Progenitor cell of endocrine pancreas (in vitro differentiated cells): ENCODE measurements at places on chromosomes 12 and 14. TPM values are rescaled to one million over a fixed set of nuclear protein-coding genes. Genes with fewer than 3 reads are reported as not detected.

The KRT75 gene
- not detected in 2 replicates for total RNA-seq

The LEMD3 gene
- 38.9 and 40.2 TPM in 2 replicates for total RNA-seq

The HCFC2 gene
- total RNA-seq = 10.2 and 11.4 TPM in 2 replicates

The CLEC9A gene
- not detected in 2 replicates for total RNA-seq

The SLC16A7 gene
- total RNA-seq = 6.2 and 6.5 TPM in 2 replicates

The XPOT gene
- 65.4 and 73.6 TPM in 2 replicates for total RNA-seq

The SLC10A1 gene
- not detected in 2 replicates for total RNA-seq

The PTHLH gene
- total RNA-seq = 0.93 and 1.3 TPM in 2 replicates

The CD9 gene
- total RNA-seq = 6.0 and 10.8 TPM in 2 replicates

The FGD6 gene
- total RNA-seq = 62.7 and 68.2 TPM in 2 replicates

The CD69 gene
- not detected in 2 replicates for total RNA-seq

The TNFRSF1A gene
- total RNA-seq = 67.5 and 68.8 TPM in 2 replicates

GRCh38 chr14:93347850-93348249 is 868 bp downstream of the COX8C start:
- DNase-seq = no peak

DNA sequence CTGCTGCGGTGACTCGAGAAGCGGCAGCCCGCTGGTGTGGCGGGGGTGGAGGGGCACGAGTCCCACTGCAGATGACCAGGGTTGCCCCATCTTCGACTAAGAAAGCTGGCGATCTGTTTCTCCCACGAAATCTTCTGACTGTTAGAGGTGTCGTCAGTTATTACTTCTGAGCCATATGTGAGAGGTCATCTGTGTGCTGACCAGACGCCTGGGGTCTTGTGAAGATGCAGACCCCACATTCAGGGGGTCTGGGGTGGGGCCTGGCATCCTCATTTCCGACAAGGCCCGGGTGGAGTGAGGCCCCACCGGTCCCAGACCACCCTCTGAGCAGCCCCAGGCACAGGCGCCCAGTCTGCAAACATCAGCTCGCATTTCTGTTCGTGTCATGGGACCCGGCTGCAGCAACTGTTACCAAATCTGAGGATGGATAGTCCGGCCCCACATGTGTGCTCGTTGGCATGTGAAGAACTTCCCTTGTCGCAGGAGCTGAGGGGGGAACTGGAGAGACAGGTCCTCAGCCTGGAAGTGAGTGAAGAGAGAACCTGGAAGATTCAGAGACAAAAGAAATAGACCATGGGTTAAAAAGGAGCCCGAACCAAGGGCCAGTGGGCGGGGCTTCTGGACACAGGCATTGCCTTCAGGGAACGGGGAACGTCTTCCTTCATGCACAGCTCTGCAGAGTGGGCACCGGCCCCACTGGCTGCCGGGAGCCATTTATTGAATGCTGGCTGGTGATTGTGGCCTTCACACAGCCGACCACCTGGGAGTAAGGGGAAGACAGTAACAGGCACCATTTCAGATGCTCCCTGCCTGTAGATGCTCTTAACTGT is 135.2 kb downstream of the ADGRD1 start:
- DNase-seq = peak; percentile 6

- DNase-seq = no peak
Measured at GRCh38 chr12:67720351-67720856, 71.9 kb downstream of the DYRK2 start.

DNA sequence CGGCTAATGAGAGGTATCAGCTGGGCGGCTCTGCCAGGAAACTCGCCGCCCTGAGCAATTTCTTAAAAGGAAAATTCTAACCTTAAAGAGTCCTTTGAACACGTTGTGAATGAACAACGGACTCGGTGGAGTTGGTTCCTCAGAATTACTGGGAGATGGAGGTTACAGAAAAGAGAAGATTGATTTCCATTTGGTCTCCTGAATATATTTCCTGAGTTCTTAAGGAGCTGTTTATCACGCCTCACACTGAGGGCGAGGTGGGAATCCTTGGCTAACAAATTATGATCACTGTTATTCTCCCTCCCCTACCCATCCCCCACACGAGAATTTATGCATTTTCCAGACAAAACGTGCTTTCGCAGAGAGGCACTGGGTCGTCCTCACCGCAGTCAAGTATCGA is 194.5 kb upstream of the C14orf180 start:
- DNase-seq = no peak

DNA sequence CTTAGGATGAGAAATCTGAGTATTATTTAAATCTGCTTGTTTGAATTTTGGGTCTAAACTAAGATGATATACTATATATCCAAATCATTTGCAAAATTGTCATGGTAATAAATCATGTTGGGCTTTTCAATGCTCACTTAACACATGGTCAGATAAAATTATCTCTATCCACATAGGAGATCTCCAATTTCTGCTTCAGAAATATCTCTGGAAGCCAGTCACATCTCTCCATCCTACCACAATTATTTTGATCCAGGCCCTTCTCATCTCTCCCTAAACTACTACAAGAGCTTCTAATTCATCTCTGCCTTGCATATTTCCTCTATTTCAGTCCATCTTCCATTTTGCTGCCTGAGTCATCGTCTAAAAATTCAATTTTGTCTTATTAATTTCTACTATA is 3.8 kb downstream of the DCN start:
- DNase-seq = no peak

DNA sequence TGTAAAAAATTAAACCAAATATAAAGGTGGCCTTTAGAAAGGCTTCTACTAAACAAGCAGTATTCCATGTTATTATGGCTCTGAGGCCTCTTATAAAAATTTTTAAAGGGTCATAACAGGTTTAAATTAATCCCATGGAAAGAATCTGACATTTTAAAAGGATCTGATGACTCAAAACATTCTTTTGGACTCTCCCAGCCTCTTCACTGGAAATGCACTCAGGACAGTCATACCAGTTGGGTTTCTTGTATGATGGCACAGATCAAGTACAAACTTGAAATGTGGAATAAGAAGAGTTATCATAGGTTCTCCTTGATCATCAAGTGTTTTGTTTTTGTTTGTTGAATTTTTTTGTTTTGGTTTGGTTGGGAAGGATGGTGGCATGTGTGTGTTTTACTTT is 50.8 kb downstream of the PPP2R5E start:
- DNase-seq = no peak

- DNase-seq = no peak
Measured at GRCh38 chr12:88383405-88383804, 196.9 kb downstream of the KITLG start.

GRCh38 chr12:68539615-68539952 is 71.1 kb upstream of the RAP1B start:
- DNase-seq = no peak

GRCh38 chr14:87630846-87631245 is 362.1 kb downstream of the GALC start:
- DNase-seq = no peak

DNA sequence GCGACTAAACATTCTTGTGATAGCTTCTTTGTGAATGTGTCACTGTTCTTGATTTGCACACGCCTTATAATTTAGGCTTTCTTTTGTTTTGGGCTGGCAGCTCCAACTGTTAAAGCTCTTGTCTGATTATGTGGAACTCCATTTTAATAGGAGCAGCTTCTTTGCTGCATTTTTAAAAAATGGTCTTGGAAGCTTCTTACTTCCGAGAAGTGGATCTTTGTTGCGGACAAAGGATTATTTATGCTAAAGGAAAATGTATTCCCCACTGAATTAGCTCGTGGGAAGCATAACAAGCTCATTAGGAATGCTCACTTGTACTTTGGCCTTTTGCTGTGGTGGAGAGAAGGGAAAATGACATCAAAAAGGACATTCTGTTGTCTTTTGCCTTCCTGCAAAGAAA is 20.0 kb downstream of the GAS2L3 start:
- no peak for DNase-seq

DNA sequence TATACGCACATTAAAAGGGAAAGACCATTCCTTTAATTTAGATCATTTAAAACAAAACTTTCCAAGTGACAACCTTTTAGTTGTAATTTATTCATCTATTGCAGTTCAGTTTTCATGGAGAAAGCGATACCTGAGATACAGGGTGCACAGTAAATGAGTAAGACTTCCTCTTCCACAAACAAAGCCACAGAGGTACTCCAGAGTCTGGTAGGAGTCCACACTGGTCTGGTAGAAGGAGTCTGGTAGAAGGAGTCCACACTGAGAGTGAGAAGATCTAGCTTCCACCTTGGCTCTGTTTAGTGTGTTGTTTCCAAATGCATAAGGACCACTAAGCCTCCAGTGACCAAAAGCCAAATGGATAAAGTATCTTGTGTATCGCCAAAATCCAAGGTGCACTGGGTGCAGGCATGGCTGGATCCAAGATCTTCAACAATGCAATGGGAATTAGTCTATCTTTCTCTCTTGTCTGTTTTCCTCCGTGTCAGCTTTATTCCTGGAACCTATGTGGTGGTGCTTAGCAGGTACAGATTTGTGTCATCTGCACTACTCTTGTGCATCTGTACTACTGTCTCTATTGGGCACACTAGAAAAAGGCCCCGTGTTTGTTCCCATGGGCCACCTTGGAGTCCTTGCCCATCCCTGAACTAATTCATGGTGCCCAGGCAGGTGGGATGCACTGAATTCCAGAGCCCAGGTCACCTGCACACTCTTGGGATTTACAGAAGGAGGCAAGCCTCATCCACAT is 331.1 kb downstream of the BCL11B start:
- DNase-seq = no peak

- no peak for DNase-seq
Measured at GRCh38 chr14:82387699-82388098, 854.0 kb upstream of the SEL1L start.

- DNase-seq = no peak
Measured at GRCh38 chr14:67396381-67396970, 15.5 kb downstream of the PLEK2 start.

- no peak for DNase-seq
Measured at GRCh38 chr12:65896743-65897142, 72.5 kb downstream of the HMGA2 start.

GRCh38 chr12:69513297-69513696 is 43.1 kb downstream of the FRS2 start:
- no peak for DNase-seq

DNA sequence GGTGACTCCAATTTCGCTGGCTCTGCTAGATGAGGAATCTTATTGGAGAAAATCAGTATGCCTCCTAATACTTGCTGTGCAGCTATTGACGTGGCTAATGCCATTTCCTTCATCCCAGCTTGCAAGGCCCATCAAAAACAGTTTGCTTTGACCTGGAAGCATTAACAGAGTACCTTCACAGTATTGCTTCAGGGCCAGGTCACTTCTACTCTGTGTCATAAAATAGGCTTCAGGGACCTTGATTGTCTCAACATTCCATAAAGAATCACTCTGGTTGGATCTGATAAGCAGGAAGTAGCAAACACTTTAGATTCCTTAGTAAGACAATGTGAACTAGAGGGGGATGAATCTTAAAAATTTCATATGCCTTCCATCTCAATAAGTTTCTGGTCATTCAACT is 26.9 kb upstream of the ZNF641 start:
- DNase-seq = no peak

- DNase-seq = no peak
Measured at GRCh38 chr12:9646794-9647781, 22.4 kb upstream of the CLEC2D start.

DNA sequence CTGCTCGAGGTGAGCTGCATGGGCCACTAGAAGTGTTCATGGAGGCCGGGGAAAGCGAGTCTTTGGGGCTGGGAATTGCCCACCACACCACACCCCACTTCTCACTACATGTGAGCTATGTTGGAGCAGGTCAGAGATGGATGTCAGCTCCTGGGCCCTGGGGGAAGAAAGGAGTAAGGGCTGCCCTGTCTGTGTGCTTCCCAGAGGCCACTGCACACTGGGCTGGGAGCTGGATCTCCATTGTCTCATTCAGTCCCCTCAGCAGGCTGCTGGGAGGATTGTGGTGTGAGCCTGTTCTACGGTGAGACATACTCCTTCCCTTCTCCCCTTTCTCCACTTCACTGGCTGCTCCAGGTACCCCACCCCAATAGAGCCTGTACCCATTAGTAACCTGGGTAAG is 10.5 kb downstream of the FIGNL2 start:
- DNase-seq = no peak

GRCh38 chr14:34680806-34681479 is 33.5 kb downstream of the CFL2 start:
- DNase-seq = no peak

DNA sequence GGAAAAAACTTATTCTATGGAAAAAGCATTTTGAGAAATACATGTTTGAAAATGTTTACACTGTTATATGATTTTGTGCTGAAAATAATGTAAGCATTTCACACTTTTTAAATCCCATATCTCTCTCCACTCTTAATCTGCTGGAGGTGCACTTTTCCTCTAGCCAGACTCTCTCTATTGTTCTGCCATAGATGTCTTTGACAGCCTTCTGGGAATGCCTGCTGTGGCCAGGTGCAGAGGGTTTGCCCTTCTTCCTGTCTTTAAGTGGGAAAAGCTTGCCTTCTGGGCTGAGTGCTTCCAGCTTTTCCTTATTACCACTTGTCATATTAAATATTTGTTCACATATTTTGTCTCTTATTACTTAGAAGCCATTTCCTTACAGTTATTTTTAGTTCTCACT is 60.1 kb upstream of the PPM1H start:
- DNase-seq = no peak

GRCh38 chr14:73459959-73460358 is 1.6 kb upstream of the NUMB start:
- no peak for DNase-seq

DNA sequence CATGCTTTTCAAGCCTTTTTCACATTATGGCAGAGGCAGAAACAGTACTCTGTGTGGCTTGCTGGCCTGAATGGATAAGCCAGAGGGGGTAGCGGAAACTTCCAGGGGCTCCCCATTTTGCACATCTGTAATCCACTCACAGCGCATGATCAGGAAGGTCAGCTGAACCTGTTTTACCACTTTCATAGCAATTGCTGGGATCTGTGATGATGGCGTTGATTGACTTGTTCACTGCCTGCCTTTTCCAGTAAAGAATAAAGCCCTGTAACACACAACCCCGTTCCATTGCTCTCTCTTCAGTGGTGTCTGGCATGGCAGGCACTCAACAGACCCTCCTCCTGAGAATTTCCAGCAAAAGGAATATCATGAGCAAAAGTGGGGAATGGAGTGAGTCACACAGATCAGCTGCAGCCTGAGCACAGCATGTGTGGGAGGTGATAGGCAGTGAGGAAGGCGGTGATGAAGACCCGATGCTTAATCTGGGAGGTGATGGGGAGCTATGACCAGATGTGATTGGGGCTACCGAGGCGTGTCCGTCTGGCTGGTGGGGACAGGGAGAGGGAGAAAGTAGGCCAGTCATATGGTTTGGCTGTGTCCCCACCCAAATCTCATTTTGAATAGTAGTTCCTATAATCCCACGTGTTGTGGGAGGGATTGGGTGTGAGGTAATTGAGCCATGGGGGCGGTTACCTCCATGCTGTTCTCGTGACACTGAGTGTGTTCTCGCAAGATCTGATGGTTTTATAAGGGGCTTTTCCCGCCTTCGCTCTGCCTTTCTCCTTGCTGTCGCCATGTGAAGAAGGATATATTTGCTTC is 44.7 kb upstream of the CHST11 start:
- DNase-seq = no peak

DNA sequence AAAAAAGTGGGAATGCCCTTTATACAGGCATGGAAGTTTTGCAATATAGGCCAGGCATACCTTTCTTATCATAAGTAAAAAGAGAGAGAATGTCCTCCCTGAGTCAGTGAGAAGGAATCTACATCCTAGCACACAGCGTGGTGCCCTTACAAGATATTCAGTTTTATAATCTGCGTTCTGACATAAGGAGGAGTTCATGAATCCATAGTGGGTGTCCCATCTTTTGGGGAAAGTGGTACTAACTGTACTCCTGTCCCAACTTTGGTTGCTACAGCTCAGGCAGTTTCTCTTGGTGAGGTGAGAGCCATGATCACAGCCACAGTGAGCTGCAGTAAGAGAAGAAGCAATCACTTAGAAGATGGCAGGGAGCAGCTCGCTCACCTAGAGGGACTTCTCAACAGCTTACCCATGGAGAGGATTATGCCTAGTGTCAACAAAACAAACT is 332.9 kb downstream of the BCAT1 start:
- DNase-seq = no peak
